ENCODE measurements at places on chromosomes 5 and 9.
A peak's percentile ranks its signal among the peaks of the same experiment; 100 is the strongest.

DNA sequence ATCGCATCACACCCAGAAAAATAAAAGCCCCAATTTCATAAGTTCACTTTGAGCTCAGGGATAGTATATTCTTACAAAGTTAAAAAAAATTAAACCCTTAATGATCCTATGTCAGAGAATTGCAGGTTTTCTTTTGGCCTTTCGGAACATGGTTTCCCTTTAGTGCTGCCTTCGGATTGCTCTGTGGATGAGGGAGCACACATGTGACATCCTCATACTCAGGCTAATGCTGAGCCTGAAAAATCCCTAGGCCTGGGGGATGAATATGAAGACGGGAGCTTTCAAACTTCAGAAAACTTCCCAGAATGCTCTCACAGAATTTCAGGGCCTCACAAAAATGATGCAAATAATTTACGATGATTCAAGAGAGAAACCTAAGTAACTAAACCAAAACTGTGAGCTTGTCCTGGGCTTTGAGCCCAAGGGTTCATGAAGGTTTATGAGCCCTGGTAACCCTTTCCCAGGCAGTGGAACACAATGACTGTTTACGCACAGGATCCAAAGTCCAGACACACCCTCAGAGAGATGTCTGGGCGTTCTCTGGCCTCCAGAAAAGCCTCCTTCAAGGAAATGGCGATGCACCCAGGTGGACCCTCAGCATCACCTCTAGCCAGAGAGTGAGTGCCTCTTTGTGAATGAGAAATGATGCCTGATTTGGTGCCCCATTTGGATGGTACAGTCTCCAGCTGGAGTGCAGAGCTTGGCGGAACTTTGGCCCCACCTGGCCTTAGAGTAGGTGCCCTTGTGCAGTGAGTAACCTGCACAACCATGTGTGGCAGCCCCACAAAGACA is 145.4 kb downstream of the ENTREP1 start:
- no peak for DNase-seq

DNA sequence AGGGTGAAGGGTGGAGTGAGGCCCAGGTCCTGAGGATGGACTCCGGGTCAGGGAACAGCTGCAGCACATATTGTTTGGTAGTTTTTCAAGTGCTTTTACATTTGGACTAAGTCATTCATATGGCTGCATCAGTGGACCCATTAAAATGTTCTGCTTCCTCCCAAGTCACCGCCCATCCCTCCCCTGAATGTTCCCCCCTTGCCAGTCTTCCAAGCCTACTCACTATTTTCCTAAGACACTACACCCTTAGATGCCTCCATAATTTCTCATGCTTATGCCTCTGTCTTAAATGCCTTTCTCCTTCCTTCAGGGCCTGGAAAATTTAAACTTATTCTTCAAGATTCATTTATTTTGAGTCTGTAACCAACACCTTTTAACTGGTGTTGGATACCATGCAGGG is 86.6 kb upstream of the NR4A3 start:
- no peak for DNase-seq

GRCh38 chr9:14198841-14199455 is 115.0 kb downstream of the NFIB start:
- DNase-seq = no peak

DNA sequence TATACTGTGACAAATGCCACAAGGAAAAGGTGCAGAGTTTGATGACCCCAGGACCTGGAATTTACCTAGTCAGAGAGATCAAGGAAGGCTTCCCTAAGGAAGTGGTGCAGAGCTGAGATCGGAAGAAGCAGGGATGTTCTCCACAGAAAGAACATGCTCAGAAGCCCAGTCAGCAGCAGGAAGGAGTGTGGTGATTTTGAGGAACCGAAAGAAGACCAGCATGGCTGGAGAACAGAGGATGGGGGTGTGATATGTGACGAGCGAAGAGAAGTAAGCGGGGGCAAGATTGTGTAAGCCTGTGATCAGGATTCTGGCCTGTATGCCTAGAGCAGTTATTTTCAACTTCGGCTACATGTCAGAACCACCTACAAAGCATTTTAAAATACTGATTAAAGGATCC is 18.7 kb upstream of the PIK3R1 start:
- DNase-seq = no peak

DNA sequence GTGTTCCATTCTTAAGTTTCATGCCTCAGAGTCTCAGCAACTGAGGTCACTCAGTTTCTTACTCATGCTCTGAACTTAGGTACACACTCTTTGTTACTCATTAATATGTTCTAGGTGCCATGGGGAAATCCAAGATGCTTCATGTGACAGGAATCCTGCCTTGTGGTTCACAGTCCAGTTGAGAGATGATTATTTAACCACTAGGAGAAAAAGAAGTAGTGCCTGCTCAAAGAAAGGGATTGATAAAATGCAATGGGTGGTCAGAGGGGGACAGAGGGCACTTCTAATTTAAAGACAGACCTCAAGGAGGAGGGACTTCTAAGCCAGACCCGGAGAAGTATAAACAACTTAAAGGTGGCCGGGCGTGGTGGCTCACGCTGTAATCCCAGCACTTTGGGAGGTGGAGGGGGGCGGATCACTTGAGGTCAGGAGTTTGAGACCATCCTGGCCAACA is 69.0 kb downstream of the UGCG start:
- no peak for DNase-seq

DNA sequence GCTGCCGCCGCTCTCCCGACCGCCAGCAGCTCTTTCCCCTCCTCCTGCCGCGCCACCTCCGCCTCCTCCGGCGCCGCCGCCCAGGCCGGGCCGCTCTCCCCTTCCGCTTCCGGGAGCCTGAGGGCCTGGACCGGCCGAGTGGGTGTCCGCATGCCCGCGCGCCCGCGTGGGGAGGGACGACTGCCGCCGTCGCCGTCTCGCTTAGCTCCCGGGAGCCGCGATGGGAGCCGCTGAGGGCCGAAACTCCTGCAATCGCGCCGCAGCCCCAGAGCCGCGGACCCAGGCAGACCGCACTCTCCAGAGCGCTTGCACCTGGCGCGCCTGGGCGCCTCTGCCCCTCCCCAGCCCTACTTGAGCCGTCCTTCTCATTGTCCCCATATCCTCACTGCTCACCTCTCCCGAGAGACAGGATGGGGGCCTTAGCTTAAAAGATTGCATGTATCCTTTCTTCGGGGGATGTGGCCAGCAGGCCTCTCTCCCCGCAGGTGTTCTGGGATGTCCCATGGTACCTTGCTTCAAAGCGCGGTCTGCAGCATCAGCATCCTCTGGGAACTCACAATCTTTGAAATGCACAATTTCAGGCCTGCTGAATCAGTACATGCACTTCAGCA is at the start of gene ZDHHC21:
Gene ZDHHC21, minus strand, starts transcription at position 182 of the 611 bp plus-strand sequence. CDS start 19,092 bp downstream, outside the sequence.
- DNase-seq = peak; percentile 25

- DNase-seq = no peak
Observed at GRCh38 chr9:32550150-32550561, 2.0 kb upstream of the SMIM27 start.

DNA sequence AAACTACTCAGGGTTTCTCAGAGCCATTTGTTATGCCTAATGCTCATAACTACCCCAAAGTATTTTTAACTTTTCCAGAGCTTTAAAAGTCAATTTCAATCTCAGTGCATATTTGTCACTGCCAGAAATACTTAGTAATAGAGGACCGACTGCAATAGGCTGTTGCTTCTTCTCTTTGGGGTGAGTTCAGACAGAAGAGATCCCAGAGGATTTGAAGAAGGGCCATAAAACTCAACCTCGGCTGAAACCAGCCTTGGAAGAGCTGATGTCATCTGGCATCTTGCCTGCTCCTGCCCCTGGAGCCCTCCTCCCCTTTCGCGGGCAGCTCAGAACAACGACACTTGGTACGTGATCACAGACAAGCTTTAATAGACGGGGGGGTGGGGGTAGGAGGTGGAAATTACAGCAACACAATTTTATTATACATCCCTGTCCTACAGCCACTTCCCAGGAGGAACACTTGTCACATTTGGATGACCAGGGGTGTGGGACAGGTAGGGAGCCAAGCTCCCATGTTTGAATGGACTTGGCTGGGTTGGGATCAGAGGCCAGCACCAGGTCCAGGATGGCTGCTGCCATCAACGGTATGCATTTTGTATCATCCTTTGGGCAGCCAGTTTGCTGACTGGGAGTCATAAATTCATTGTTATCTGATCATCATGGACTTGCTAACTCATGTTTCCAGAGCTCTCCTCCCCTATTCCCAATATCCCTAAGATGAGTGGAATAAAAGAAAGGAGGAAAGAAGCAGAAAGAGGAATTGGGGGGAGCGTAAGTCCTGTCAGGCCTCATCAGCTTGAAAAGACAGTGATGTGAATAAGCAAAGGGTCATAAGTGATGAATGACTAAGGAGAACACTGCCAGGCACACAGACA is 186.6 kb upstream of the PANK3 start:
- DNase-seq = no peak

DNA sequence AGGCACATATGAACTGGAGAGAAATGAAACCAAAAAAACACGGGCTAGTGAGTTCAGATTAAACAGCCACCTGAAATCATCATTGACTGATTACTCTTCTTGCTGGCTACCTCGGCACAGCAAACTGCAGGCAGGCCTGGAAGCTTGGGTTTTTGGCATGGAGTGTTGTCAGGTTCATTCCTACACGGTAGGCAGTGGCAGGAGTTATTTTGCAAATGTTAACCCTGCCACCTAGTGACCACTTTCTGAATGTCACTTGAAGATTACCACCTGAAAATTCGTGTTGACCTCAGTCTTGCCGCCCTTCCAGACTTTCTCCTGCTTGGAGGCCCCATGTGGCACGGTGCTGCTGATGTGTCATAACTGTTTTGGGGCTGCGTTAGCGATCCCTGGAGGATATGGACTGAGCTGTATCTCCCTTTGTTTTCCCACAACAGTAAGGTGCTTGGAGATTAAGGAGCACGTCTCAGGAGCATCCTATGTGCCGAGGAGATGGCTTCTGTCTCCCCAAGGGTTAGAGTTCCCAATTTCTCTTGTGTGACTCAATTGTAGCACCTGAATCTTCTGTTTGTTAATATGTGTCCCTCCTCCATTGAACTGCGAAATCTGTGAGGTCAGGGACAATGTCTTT is 12.7 kb upstream of the CD180 start:
- no peak for DNase-seq

DNA sequence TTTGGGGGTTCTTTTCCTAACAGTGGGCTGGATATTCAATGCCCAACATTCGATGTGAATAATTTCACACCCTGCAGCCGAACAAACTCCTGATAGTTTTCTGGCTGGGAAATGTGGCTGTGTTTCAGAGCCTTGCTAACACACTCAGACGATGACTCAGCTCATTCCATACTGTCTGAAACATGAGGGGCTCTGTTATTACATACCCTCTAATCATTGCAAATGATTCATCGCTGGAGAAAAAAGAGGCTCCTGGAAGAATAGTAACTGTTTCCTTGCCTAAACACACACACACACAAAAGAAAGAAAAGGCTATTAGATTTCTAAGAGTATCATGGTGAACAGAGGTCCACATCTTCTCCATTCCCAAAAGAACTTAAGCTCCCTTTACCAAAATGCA is 75.8 kb downstream of the OXCT1 start:
- no peak for DNase-seq
